Cortex of kidney (tissue), 1 donor: ENCODE measurements at places on chromosomes 11 and 22.

DNA sequence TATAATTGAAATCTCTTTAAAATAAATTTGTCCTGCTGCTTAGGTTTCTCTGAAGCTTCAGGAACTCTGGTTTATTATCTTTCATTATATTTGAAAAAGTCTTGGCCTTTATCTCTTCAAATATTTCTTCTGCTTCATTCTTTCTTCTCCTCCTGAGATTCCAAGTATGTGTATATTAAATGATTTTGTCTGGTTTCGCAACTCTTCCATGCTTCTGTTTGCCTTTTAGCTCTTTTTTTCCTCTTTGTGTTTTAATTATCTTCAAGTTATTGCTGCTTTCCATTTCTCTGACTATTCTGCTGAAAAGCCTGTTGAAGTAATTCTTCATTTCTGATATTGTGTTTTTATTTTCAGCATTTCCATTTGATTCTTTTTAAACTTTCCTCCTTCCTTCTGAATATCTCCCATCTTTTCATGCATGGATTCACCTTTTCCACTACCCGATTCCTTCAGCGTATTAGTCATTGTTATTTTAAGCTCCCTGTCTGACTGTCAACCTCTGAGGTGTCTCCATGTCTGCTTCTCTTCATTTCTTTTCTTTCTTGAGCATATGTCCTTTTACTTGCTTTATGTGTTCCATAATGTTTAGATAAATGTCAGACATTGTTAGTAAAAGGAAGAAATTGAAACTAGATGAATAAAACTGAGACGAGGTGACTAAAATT is 46.6 kb upstream of the CTSC start:
- no peak for DNase-seq

GRCh38 chr11:92916299-92916698 is 53.2 kb upstream of the MTNR1B start:
- no peak for DNase-seq

- no peak for DNase-seq
Observed at GRCh38 chr22:21103633-21104032, 57.9 kb downstream of the LRRC74B start.

DNA sequence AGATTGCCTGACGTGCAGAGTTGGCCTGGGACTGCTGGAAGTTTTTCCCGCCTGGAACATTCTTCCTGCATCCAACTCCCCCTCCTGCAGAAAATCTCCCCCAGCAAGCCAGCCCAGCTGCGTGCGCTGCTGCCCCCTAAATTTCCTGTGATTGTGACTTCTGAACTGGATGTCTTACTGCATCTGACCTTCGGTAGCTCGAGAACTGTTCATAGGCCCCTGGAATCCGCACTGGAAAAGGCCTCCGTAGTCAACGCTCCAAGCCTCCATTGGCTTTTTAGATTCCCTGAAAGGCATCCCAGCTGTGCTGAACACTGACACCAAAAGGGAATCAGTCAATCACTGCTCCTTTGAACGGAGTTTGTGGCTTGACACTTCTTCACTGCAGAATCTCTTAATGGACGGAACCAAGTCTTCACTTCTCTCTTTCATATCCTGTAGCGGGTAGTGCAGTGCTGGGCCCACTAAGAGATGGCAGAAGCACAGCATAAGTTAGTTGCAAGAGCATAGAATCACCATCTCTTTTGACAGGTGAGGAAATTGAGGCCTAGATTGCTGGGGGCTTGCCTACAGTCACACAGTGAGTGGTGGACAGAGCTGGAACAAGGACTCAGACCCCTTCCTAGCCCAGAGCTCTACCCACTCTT is 14.2 kb upstream of the RASD2 start:
- no peak for DNase-seq

- no peak for DNase-seq
Observed at GRCh38 chr11:100182927-100183326, 504.2 kb upstream of the ARHGAP42 start.

DNA sequence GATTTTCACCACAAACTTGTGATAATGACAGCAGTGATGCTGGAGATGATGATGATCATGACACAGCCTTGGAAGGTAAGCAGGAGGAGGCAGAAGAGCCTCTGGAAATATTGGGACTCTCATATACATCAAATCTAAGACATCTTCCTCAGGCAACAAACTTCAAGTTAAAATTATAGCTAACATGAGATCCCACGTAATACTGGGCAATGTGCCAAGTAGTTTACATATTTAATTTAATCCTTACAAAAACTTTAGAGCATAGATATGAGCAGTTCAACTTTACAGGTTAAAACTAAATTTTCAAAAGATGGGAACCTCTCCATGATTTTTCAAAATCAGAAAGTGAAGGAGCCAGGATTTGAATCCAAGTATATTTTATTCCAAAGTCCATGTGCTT is 19.0 kb downstream of the OR52B2 start:
- no peak for DNase-seq

- DNase-seq = no peak
Observed at GRCh38 chr11:72648384-72649136, 25.7 kb downstream of the PDE2A start.

DNA sequence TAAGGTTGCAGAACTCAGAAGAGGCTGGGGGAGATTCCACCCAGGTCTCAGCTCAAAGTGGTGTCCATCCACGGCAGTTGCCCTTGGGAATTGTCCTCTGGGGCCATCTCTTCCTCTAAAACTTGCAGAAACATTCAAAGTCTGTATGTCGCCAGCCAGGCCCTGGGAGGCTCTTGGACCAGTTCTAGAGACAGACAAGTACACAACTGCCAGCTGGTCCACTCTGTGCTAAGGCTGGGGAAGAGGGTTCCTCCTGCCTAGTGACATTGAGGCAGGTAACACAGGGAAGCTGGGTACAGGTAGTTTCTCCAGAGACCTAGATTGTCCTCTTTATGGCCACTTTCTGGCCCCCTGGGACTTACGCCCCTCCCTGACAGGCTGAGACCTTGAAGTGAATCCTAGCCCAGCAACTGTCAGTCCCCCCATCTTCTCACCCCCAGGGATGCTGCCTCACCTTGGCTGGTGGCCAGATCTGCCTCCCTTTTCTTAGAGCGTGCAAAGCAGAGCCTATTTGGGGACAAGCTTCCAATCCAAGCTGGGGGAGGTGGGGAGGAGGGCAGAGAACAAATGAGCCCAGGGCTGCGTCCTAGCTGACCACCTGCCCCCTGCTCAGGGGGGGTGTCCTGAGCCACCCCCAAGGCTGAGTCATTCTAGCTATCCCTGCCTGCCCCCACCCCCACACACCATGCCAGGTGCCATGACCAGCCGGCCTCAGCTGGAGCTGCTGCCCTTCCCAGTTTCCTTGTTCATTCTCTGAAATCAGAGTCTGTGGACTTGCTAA is 8.4 kb downstream of the FAM83F start:
- DNase-seq = no peak

GRCh38 chr11:121892131-121892681 is 223.8 kb downstream of the BLID start:
- no peak for DNase-seq

- no peak for DNase-seq
Observed at GRCh38 chr11:79414041-79414440, 26.8 kb downstream of the TENM4 start.

DNA sequence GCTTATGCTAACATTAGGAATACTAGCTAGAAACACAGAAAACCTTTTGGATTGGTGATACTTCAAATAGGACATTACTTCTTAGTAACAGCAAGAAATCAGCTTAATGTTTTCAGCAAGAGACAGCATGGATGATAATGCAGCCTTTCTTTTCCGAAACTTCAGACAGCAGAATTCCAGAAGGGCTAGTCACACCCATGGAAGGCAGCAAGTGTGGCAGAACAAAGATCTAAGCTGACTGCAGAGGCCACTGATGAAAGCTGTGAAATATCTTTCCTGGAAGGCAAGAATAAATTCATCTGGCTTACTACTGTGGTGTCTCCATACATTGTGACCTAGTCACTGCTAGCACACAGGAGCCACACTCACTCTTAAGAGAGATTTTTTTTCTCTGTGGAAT is 100.3 kb downstream of the CCDC83 start:
- no peak for DNase-seq

DNA sequence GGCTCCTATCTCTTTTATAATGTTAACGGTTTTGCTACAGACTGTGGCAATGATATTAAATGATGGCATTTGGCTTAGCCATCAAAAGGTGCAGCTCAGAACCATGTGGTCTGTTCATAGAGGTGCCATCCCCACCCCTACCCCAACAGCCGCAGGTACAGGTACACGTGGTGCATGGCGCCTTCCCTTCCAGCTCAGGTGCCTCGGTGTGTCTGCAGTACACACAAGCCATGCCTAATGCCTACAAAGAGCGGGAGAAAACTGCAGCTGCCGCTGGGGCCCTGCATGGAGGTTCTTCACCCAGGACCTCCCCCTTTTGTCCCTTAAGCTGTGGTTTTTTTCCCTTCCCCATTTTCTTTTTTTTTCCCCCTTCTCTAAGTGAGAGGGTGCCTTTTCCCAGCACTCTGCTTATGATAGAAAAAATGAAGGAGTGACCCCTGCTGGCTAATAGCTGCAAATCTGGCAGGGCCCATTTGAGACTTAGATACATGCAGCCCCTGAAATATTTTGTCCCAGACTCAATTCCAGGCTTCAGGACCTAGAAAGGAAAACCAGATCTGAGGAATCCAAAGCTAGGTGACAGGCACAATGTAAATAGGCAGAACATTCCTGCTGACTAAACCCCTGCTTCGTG is 6.5 kb downstream of the OR52M1 start:
- no peak for DNase-seq

DNA sequence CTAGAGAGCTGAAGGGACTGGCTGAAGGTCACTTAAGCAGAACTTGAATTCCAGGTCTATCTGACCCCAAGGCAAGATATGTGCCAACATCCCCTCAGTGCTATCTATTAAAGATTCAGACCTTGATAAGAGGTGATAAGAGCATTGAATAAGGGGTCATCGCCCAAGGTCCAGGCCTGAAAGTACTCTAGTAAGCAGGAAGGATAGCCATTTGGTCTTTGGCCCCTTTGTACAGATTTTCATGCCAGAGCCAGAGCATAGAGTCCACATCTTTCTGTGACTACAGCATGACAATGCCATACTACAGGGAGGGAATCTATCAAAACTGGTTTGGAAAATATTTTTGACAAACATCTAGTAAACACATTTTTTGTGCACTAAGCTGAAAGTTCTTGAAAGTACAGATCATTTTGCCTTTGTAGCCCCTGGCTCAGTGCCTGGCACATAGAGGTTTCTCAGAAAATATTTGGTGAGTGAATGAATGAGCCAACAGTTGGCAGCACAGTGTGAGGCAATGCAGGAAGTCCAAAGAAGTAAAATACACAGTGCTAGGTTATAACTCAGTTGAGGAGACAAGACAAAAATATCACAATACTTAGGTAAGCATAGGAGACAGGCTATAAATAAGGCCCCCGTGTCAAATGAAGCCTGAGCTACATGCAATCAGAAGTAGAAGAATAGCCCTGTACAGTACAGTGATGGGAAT is 15.1 kb upstream of the RRAS2 start:
- DNase-seq = no peak

- DNase-seq = no peak
Observed at GRCh38 chr22:37765953-37766576, 41.7 kb upstream of the GCAT start.

- peak; percentile 67 for DNase-seq
Observed at GRCh38 chr11:47552566-47553405, at the start of gene CELF1. Gene CELF1, minus strand, starts transcription at chr11:47553132. Its CDS starts 53,609 bp downstream, at chr11:47499523.

DNA sequence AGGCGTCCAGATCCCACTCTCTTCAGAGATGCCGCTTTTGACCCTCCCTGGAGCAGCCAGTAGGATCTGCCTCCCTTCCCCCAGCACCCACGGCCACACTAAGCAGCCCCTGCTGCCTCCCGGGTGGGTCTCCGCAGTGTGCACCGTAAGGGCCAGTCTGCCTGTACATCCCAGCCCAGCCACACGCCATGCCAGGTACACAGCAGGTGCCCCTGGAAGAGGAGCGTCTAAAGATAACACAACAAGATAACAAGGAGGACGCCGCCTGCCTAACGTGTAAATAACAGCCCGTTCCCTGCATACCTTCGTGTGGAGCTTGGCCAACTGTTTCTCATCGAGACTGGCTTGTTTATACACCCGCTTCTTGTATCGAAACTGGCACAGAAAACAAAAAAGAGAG is 139.4 kb downstream of the SHANK2 start:
- DNase-seq = no peak

DNA sequence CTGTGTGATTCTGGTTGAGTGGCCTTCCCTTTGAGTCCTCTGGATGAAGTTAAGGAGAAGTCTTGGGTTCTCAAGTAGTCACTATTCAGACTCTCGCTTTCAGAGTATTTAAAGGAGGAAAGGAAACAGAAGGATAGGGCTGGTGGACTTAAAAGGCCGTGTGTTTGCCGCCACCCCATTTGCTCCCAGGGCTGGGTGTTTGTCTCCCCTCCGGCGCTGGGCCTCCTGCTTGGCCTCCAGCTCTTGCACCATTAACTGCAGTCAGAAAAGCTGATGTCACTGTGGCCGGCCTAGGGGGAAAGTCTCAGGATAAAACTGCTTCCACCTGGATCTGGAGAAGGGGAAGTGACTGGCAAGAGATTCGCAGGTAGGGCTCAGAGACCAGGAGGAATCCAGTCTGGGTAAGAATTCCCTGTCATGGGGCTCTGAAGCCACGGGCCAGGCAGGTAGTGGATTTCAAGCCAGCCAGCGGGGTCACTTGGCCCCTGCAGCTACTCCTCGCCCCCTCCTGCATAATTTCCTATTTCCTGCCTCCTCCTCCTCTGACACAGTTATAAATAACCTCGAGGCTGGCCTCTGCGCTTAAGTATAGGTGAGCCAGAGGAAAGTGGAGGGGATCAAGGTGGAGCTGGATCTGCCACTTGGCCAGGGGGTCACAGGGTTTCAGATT is 17.1 kb downstream of the TIMP3 start:
- no peak for DNase-seq

DNA sequence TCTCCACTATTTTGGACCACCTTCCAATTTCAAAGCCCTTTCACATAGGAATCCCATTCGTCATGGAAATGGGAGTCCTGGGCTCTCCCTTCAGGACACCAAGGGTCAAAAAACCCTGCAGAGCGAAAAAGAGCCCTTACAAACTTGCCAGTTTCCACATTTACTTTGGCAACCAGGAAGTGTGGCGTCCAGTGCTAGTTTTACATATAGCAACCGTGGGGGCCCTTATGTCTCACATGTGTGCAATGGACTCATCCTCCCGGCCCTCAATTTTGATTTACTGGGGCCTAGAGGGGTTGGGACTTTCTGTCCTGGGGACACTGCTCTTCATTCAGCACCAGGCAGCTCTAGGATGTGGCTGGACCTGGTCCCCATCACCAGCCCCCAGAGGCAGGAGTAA is 33.7 kb downstream of the DAGLA start:
- DNase-seq = no peak

GRCh38 chr11:127598476-127598875 is 597.9 kb upstream of the KIRREL3 start:
- no peak for DNase-seq

DNA sequence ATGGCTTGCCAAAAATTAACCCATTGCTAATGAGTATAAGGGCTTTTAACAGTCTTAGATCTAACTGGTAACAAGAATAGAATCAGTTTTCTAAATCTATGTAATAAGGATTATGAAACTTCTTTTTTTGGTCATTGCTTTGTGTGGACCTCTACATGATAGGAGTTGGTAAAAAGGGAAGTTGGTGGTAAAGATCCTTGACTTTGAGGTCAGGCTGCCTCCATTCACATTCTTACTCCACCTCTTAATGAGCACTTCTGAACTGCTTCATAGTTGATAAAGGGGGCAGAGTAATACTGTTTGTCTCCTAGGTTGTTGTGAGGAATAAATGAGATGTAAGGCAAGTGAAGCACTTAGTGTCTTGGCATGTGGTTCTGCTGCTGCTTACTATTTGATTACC is 10.6 kb downstream of the EIF3M start:
- no peak for DNase-seq
